ENCODE measurements at places on chromosomes 7 and 10. TPM values are rescaled to one million over a fixed set of nuclear protein-coding genes. Genes with fewer than 3 reads are reported as not detected.

SEMA3D gene
- total RNA-seq: 6.8 TPM

GHRHR gene
- total RNA-seq: not detected

TUBB8 gene
- not detected for total RNA-seq

NSUN6 gene
- 9.5 TPM for total RNA-seq

LRMDA gene
- total RNA-seq: 0.30 TPM

RARRES2 gene
- total RNA-seq: not detected

ABCB4 gene
- total RNA-seq: 0.30 TPM

PGAM1 gene
- total RNA-seq: 606 TPM

DNAH11 gene
- 1.2 TPM for total RNA-seq

LIPJ gene
- not detected for total RNA-seq

NPVF gene
- not detected for total RNA-seq

AGBL3 gene
- 0.89 TPM for total RNA-seq

All from smooth muscle cell of the umbilical artery (primary cell).